Thyroid gland (tissue), 4 donors: ENCODE measurements at places on chromosomes 3 and 15. TPM values are rescaled to one million over a fixed set of nuclear protein-coding genes. Genes with fewer than 3 reads are reported as not detected.
A peak's percentile ranks its signal among the peaks of the same experiment; 100 is the strongest.

The SLC7A14 gene
- total RNA-seq = 0.34 TPM

The PROK2 gene
- not detected for total RNA-seq

The SNTN gene
- total RNA-seq = not detected

The UNC13C gene
- 10.6 TPM for total RNA-seq

The LRRK1 gene
- 7.1 TPM for total RNA-seq

GRCh38 chr3:10419637-10420232 is 85.7 kb downstream of the ATP2B2 start:
- no peak overlapping the region for H3K27ac ChIP-seq
- DNase-seq = no peak
- no peaks in the 10 kb centered on the region for H3K36me3 ChIP-seq
- H3K27me3 ChIP-seq = no peaks in the 10 kb centered on the region
- H3K4me3 ChIP-seq = no peak overlapping the region

GRCh38 chr15:72237029-72237852 is 6.3 kb upstream of the PKM start:
- DNase-seq = peak; percentile 23
- H3K27me3 ChIP-seq = no peaks in the 10 kb centered on the region
- peaks cover 11% of the 10 kb centered on the region for H3K36me3 ChIP-seq
- no peak overlapping the region for H3K4me3 ChIP-seq
- H3K4me1 ChIP-seq = peaks cover 6% of the 10 kb centered on the region
- no peak overlapping the region for H3K27ac ChIP-seq

- H3K4me1 ChIP-seq = peaks cover 15% of the 10 kb centered on the region
- H3K27ac ChIP-seq = no peak overlapping the region
- H3K27me3 ChIP-seq = no peaks in the 10 kb centered on the region
- no peak overlapping the region for H3K4me3 ChIP-seq
- no peaks in the 10 kb centered on the region for H3K36me3 ChIP-seq
Measured at GRCh38 chr3:71509066-71509465, 74.5 kb downstream of the FOXP1 start.

DNA sequence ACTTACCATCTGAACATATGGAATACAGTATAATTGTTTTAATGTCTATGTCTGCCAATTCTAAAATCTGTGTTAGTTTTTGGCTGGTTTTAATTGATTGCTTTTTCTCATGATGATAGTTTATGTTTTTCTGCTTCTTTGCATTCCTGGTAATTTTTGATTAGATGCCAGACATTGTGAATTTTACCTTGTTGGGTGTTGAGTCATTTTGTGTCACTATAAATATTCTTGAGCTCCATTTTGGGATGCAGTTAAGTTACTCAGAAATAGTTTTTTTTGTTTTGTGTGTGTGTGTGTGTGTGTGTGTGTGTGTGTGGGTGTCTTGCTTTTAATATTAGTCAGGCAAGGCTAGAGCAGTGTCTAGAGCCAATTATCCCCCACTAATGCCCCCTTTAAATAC is 818.8 kb upstream of the NR2F2 start:
- H3K27me3 ChIP-seq = no peaks in the 10 kb centered on the region
- H3K4me3 ChIP-seq = no peak overlapping the region
- H3K27ac ChIP-seq = no peak overlapping the region
- H3K4me1 ChIP-seq = no peaks in the 10 kb centered on the region

GRCh38 chr3:168617658-168618057 is 521.9 kb upstream of the GOLIM4 start:
- H3K27ac ChIP-seq = no peak overlapping the region
- H3K27me3 ChIP-seq = no peaks in the 10 kb centered on the region
- H3K36me3 ChIP-seq = no peaks in the 10 kb centered on the region
- H3K4me3 ChIP-seq = no peak overlapping the region
- DNase-seq = no peak

DNA sequence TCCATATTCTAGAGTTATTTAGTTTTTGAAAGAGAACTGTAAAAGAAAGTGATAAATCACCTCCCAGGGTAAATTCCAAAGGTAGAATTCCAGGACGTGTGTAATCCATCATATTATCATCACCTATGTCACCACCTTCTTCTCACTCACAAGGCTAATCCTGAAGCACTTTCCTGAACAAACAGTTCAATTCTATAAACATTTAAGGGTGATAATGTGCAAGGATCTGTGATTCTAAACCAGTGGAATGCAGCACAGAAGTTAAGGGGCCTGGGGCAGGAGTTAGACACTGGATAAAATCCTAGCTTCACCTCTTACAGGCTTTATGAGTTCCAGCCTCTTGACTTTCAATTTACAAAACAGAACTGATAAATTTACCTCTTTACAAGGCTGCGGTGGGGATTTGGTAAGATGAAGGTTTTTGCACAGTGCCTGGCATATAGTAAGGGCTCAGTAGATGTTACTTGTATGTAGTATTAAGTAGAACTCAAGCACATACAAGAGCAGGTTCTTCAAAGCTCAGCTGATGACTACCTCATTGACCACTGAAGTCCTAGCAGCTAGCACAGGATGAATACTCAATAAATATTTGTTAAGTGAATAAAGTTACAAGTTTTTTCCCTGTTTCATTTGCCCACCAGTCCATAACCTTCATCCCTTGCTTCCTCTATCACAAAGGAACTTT is 47.3 kb upstream of the CCDC80 start:
- H3K4me1 ChIP-seq = no peaks in the 10 kb centered on the region
- no peaks in the 10 kb centered on the region for H3K27me3 ChIP-seq
- H3K4me3 ChIP-seq = no peak overlapping the region
- H3K27ac ChIP-seq = no peak overlapping the region

- DNase-seq = no peak
- peak overlapping the region; percentile 12 for H3K27ac ChIP-seq
- H3K4me3 ChIP-seq = no peak overlapping the region
- H3K36me3 ChIP-seq = peaks cover 48% of the 10 kb centered on the region
- H3K4me1 ChIP-seq = peaks cover 8% of the 10 kb centered on the region
- no peaks in the 10 kb centered on the region for H3K27me3 ChIP-seq
Measured at GRCh38 chr3:101784855-101785613, 6.0 kb downstream of the NXPE3 start.

DNA sequence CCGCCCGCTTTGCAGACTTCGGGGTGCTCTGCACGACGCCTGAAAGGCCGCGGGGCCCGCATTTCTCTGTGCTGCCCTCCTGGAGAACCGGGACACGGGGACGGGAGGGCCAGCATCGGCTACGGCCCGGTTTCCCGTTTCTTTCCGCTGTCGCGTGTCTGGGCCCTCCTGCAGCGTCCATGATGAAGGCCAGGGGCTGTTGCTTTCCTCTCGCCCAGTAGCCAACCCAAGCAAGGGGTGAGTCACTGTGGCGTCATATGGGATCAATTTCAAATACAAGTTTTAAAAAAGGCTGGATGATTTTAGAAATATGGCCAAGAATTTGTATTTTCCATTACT is 435 bp downstream of the SLC35G2 start:
- peaks cover 22% of the 10 kb centered on the region for H3K4me1 ChIP-seq
- H3K27me3 ChIP-seq = no peaks in the 10 kb centered on the region
- peak overlapping the region; percentile 47 for H3K4me3 ChIP-seq
- H3K27ac ChIP-seq = peak overlapping the region; percentile 83

GRCh38 chr15:52085299-52085698 is 27.3 kb downstream of the BCL2L10 start:
- H3K36me3 ChIP-seq = no peaks in the 10 kb centered on the region
- no peaks in the 10 kb centered on the region for H3K27me3 ChIP-seq
- no peak for DNase-seq
